ENCODE measurements at places on chromosomes 11 and 22. TPM values are rescaled to one million over a fixed set of nuclear protein-coding genes. Genes with fewer than 3 reads are reported as not detected.

The DNAJB13 gene
- not detected for total RNA-seq

The POTEH gene
- not detected for total RNA-seq

The GPHA2 gene
- not detected for total RNA-seq

The CLDN5 gene
- total RNA-seq: 111 TPM

The HIRA gene
- 17.2 TPM for total RNA-seq

The CSNK2A3 gene
- 3.1 TPM for total RNA-seq

The ASCL2 gene
- 0.98 TPM for total RNA-seq

The TUBA8 gene
- 15.4 TPM for total RNA-seq
